ENCODE measurements at places on chromosomes 6 and 20.

- DNase-seq = no peak
Measured at GRCh38 chr6:141467881-141468280, 664.8 kb upstream of the GJE1 start.

GRCh38 chr20:10660661-10661060, 13.1 kb downstream of the JAG1 start:
- no peak for DNase-seq

GRCh38 chr6:98514073-98514720, 320.2 kb upstream of the POU3F2 start:
- no peak for DNase-seq

- DNase-seq = no peak
Measured at GRCh38 chr20:5172903-5173463, 46.2 kb downstream of the CDS2 start.

GRCh38 chr6:168675933-168676551, 235.1 kb downstream of the SMOC2 start:
- no peak for DNase-seq

DNA sequence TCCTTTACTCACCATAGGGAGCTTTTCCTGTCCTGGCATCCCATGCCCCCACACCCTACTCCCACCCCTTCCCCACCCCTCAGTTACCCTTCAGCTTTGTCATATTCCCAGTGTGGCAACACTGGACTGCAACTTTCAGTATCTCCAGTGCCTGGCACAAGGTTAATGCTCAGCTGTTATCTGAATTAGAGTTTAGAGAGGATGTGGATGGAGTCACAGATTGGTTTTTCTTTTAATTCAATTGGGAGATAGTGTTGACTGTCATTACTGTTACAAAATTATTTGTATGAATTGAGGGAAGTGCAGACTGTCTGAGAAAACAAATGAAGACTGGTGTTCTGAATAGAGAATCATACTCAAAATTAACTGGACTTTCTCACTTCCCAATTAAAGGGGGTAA, 89.9 kb downstream of the TULP4 start:
- DNase-seq = no peak

DNA sequence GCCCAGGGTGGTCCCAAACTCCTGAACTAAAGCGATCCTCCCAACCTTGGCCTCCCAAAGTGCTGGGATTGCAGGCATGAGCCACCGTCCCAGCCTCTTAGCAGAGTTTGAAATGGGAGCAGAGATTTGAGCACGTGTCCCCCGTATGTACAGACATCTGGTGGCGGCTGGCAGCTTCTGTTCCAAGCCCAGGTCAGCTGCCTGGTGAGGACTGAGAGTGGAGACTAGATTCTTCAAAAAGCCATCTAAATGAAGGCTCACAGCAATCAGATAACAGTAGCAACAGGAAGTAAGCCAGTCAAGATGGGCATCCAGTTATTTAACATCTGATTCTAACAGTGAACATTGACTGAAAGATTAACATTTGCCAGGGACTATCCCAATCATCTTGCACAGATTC, 128.1 kb upstream of the AKAP12 start:
- no peak for DNase-seq

GRCh38 chr20:63955281-63955826, 862 bp downstream of the UCKL1 start:
- DNase-seq = peak; percentile 32
